ENCODE measurements at places on chromosomes 6 and 20. TPM values are rescaled to one million over a fixed set of nuclear protein-coding genes. Genes with fewer than 3 reads are reported as not detected.

BANF2 gene
- total RNA-seq = not detected

PRDM13 gene
- not detected for total RNA-seq

PKIB gene
- total RNA-seq = 64.1 TPM

OXT gene
- not detected for total RNA-seq

L3MBTL3 gene
- total RNA-seq = 19.2 TPM

MLIP gene
- 0.55 TPM for total RNA-seq

BMP2 gene
- 9.2 TPM for total RNA-seq

F13A1 gene
- 10.1 TPM for total RNA-seq

TTK gene
- total RNA-seq = 3.3 TPM

CCDC170 gene
- 0.10 TPM for total RNA-seq

TSBP1 gene
- total RNA-seq = not detected

MMP24 gene
- total RNA-seq = 13.7 TPM

All from astrocyte (in vitro differentiated cells and primary cell).